ENCODE measurements at places on chromosomes 7 and 10. TPM values are rescaled to one million over a fixed set of nuclear protein-coding genes. Genes with fewer than 3 reads are reported as not detected.

- DNase-seq, result no peak
- H3K27ac ChIP-seq, result no peak overlapping the region
- no peaks in the 10 kb centered on the region for H3K27me3 ChIP-seq
- no peak overlapping the region for H3K4me3 ChIP-seq
- no peaks in the 10 kb centered on the region for H3K36me3 ChIP-seq
These were observed 43.6 kb upstream of the CARD11 start for GRCh38 chr7:3087243-3087755.

- H3K27me3 ChIP-seq, result no peaks in the 10 kb centered on the region
- DNase-seq, result no peak
- no peak overlapping the region for H3K4me3 ChIP-seq
- no peaks in the 10 kb centered on the region for H3K4me1 ChIP-seq
These were observed 6.3 kb upstream of the C7orf33 start for GRCh38 chr7:148584154-148584827.

DNA sequence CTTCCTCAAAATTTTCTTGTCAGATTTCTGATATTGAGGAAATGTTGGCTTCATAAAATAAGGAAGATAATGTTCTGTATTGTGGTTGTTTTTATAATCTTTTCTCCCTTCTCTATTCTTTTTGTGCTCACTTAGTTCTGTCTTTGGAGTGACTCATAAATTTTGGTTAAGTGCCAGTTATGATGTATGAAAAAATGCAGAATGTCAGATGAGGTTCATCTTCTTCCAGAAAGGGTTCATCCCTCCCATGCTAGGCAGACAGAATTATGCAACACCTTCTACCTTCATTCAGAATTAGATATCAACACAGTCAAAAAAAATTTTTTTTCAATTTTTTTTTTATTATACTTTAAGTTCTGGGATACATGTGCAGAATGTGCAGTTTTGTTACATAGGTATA is 36.6 kb upstream of the CYP2C19 start:
- H3K4me1 ChIP-seq, result no peaks in the 10 kb centered on the region
- no peak overlapping the region for H3K27ac ChIP-seq
- no peaks in the 10 kb centered on the region for H3K36me3 ChIP-seq
- no peak for DNase-seq
- H3K4me3 ChIP-seq, result no peak overlapping the region

GRCh38 chr7:50317697-50318669 is 13.5 kb downstream of the IKZF1 start:
- no peak overlapping the region for H3K4me3 ChIP-seq
- peaks cover 17% of the 10 kb centered on the region for H3K27me3 ChIP-seq
- no peaks in the 10 kb centered on the region for H3K36me3 ChIP-seq
- H3K4me1 ChIP-seq, result no peaks in the 10 kb centered on the region
- no peak overlapping the region for H3K27ac ChIP-seq
- DNase-seq, result no peak

DNA sequence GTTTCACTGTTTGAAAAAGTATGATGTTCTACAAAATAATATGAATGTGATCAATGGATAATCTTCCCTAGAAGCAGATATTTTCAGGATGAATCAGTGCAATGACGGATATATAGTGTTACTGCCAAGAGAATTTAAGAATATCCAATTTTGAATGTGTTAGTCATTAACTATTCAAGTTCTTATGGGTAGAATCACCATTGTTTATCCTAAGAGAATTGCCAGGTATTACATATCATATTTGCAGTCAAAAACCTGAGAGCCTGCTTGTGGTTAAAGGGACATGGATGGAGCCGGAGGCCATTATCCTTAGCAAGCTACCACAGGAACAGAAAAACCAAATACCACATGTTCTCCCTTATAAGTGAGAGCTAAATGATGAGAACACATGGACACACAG is 26.9 kb downstream of the AHR start:
- DNase-seq, result no peak
- no peaks in the 10 kb centered on the region for H3K4me1 ChIP-seq
- H3K27ac ChIP-seq, result no peak overlapping the region
- H3K36me3 ChIP-seq, result no peaks in the 10 kb centered on the region
- H3K27me3 ChIP-seq, result no peaks in the 10 kb centered on the region

DNA sequence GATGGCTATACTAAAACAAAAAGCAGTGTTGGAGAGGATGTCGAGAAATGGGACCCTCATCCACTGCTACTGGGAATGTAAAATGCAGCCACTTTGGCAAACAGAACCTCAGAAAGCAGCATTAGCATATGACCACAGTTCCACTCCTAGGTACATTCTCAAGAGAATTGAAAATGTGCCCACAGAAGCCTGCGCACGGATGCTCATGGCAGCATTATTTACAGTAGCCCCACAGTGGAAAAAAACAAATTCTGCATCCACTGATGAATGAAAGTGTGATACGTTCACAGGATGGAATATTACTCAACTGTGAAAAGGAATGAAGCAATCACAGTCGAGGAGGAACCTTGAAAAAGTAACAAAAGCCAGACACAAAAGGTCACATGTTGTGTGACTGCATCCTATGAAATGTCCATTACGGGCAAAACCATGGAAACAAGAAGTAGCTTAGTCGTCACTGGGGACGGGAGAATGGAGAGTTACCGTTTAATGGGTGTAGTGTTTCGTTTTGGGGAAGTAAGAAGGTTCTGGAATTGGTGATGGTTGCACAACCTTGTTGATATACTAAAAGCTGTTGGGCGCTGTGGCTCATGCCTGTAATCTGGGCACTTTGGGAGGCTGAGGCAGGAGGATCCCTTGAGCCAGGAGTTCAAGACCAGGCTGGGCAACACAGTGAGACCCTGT is 2.5 kb upstream of the UPK3B start:
- H3K4me3 ChIP-seq, result no peak overlapping the region
- no peaks in the 10 kb centered on the region for H3K27me3 ChIP-seq
- H3K27ac ChIP-seq, result no peak overlapping the region
- DNase-seq, result no peak

DNA sequence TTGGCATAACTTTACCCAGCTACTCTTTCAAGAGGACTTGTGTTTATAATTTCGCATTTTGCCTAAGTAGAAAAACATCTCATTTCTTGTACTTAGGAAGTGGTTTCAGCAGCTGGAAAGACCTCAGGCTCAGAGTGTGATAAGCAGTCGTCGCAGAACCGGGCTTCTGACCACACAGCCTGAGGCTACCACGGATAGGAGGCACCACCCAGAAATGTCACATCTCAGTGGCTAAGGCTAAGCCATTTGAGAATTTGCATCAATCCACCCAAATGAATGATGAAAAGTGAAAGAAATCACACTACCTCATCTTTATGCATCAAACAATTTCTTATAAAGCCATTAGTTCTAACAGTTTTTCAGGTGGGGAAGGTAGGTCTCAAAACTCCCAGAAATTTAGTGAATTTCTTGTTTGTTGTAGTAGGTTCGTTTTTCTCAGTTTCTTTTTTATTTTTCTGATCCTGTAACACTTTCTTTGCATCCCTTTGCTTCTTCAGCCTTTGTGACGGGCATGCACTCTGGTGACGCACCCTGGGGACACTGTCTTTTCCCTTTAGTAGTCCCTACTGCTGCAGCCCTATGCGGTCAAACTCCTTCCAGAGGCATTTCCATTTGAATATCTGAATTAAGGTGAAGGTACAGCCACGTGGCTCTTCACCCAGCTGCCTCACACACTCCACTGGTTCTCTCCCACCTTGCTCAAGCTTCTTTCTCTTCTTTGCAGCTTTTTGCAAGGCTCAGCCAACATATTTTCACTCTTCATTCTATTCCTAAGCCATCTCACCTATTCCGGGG is 68.5 kb downstream of the MAP3K8 start:
- H3K27ac ChIP-seq, result no peak overlapping the region
- H3K4me1 ChIP-seq, result no peaks in the 10 kb centered on the region
- no peaks in the 10 kb centered on the region for H3K36me3 ChIP-seq
- no peak overlapping the region for H3K4me3 ChIP-seq

Gene XPNPEP1
- total RNA-seq, result 39.9 TPM

Gene TET1
- total RNA-seq, result 1.00 TPM

Gene NYAP1
- 0.29 TPM for total RNA-seq

Gene GRID1
- 1.4 TPM for total RNA-seq

Gene SLC16A9
- 1.3 TPM for total RNA-seq

Measured in gastrocnemius medialis (tissue), 4 donors.